ENCODE measurements at places on chromosomes 4 and X. TPM values are rescaled to one million over a fixed set of nuclear protein-coding genes. Genes with fewer than 3 reads are reported as not detected.

Gene SYTL5
- total RNA-seq, result 0.38 TPM

Gene SSX4
- not detected for total RNA-seq

Gene S100G
- total RNA-seq, result not detected

Gene PRRG3
- not detected for total RNA-seq

Gene CCDC120
- 3.2 TPM for total RNA-seq

Gene XG
- total RNA-seq, result not detected

Gene HMGB3
- total RNA-seq, result 132 TPM

Gene CLIC2
- total RNA-seq, result not detected

Gene CDX4
- not detected for total RNA-seq

Gene FSTL5
- not detected for total RNA-seq

Gene CSAG2
- total RNA-seq, result not detected

Gene PDE5A
- 0.43 TPM for total RNA-seq

Gene RENBP
- total RNA-seq, result 0.09 TPM

Gene HS3ST1
- total RNA-seq, result 0.90 TPM

Gene TLR1
- 0.24 TPM for total RNA-seq

Gene RASSF6
- total RNA-seq, result 1.1 TPM

Gene ZNF711
- 0.74 TPM for total RNA-seq

Gene CXCL11
- total RNA-seq, result 0.19 TPM

Gene GPR143
- 0.21 TPM for total RNA-seq
